ENCODE measurements at places on chromosomes 4 and X.
A peak's percentile ranks its signal among the peaks of the same experiment; 100 is the strongest.

DNA sequence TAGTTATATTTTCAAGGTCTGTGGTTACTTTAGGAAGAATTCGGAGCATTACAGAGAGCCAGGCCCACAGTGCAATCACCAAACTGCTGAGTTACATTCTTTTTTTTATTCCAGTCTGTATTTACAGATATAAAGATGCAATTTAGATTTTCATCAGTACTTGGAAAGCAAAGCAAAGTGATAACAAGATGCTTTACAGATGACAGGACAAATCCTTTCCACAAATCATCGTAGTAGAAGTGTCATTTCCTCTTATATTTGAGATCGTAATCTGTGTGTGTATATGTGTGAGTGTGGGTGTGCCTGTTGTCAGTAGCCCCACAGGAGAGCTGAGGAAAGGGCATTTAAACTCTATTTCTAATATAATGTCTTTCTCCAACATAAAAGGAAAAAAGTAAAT, 1893.7 kb downstream of the STIM2 start:
- DNase-seq: no peak

DNA sequence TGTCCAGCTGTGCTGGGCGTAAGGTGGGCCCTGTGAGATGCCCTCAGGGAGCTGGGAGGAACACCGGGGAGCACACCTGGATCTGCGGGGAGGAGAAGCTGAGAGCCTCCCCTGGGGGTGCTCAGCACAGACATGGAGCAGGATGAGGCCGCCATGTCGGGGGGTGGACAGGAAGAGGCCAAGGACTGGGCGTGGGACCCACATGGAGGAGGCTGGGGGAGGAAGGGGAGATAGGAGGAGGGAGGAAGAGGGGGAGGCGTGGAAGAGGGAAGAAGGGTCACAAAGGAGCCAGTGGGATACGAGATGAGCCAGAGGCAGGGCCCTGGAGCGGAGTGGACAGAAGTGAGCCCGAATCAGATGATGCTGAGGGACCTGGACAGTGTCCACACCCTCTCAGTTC, 66.3 kb downstream of the ZFYVE28 start:
- no peak for DNase-seq

GRCh38 chrX:42290608-42291007, 367.3 kb upstream of the CASK start:
- DNase-seq: peak; percentile 5

GRCh38 chr4:8732092-8732491, 139.5 kb downstream of the CPZ start:
- no peak for DNase-seq

DNA sequence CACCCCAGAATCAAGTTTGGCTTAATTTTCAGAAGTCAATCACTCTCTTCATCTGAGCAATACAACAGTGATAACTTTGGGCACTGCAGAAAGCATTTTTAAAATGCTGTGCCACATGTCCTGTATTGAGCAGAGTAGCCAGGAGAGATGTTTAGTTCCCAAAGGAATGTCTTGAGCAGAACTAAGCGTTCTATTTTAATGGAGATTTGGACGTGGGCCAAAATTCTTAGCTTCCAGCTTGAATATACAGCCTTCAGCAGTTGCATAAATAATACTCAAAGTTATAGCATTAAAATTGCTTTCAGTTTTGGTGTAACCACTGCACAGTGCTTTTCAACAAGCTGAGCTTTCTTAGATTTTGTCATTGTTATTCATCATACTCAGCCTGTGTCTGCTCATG, 679.2 kb downstream of the NLGN4X start:
- no peak for DNase-seq

DNA sequence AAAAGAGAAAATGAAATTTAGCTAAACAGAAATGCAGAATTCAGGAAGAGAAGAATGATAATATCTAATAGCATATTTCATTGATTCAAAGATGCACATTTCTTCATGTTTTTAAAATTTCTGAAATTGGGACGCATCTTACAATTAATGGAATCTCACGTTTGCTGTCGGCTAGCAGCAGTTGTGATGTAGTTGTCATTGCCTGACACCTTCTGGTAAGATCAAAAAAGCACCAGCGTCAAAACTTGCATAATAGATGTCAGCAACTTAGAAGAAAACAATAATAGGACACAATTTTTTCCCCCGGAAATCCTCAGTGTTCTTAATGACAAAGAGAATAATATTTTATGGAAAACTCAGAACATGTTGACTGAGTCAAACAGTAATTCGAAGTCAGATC, 29.8 kb upstream of the SLC7A3 start:
- no peak for DNase-seq

DNA sequence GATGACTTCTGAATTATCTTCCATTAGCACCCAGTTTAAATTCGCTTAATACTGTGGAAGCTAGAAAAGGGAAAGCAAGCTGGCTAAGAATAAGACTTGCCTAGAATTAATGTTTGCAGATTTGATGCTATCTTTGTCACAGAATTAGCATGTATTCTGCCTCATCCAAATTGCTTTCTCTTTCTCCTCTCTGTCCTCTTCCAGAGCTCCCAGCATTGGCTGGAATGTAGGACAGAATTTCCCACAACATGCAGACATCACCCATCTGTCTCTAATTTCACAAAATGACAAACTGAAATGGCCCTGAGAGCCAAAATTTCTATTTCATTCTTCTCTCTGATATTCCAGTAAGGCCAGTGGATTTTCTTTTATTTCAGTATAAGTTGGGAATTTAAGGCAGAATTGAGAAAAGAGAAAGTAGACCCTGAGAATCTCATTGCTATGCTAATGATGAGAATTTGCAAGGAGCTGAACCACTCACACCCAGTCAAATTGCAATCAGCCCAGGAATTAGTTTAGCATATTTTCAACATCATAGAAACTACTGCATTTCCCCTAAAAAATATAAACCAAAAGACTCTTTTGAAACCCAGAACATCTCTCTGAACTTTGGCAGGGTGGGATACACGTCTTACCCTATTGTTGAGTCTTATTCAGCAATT, 188.8 kb downstream of the RCHY1 start:
- DNase-seq: no peak

DNA sequence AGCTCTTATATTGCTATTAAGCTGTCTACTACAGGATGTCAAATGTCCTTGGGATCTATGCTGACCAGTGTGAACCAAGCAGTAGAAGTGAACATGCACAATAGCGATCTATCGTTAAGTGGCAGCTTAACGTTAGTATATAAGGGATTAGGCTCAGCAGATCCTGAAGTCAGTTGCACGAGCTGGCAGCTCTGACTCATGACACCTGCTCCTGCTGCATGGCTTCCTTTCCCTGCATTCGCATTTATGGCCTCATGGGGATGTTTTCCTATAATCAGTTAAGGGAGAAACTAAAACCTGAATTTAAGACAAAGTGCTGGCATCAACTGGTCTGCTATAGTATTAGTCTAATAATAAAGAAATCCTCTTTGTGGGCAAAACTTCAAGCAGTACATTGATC, 12.7 kb upstream of the MCUB start:
- DNase-seq: no peak

DNA sequence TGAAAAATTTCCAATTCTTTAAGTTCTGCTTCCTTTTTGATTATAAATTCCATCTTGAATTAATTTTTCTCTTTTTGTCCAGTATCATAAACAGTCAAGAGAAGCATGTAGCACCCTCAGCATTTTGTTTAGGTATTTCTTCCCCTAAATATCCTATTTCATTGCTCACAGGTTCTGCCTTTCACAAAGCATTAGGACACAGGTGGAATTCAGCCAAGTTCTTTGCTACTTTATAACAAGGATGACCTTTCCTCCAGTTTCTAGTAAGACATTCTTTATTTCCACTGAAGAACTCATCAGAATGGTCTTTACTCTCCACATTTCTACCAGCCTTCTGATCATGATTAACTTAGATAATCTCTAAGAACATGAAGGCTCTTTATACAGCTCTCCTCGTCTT, 7.4 kb downstream of the SLC9B1 start:
- DNase-seq: no peak

- no peak for DNase-seq
Measured at GRCh38 chr4:67785528-67785927, 31.3 kb upstream of the GNRHR start.

DNA sequence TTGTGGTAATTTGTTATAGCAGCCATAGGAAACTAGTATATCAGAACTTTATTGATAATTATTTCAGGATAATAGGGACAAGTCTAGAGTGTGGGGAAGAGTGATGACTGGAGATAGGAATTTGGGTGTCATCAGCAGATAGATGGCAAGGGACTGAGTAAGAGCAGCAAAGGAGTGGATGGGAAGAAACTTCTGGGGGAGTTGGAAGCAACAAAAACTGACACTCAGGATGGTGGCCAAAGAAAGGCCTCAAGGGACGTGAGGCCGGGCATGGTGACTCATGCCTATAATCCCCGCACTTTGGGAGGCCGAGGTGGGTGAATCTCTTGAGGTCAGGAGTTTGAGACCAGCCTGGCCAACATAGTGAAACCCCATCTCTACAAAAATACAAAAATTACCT, 9.1 kb upstream of the SLC25A5 start:
- no peak for DNase-seq

GRCh38 chr4:106624671-106625070, 256.1 kb upstream of the GIMD1 start:
- no peak for DNase-seq

DNA sequence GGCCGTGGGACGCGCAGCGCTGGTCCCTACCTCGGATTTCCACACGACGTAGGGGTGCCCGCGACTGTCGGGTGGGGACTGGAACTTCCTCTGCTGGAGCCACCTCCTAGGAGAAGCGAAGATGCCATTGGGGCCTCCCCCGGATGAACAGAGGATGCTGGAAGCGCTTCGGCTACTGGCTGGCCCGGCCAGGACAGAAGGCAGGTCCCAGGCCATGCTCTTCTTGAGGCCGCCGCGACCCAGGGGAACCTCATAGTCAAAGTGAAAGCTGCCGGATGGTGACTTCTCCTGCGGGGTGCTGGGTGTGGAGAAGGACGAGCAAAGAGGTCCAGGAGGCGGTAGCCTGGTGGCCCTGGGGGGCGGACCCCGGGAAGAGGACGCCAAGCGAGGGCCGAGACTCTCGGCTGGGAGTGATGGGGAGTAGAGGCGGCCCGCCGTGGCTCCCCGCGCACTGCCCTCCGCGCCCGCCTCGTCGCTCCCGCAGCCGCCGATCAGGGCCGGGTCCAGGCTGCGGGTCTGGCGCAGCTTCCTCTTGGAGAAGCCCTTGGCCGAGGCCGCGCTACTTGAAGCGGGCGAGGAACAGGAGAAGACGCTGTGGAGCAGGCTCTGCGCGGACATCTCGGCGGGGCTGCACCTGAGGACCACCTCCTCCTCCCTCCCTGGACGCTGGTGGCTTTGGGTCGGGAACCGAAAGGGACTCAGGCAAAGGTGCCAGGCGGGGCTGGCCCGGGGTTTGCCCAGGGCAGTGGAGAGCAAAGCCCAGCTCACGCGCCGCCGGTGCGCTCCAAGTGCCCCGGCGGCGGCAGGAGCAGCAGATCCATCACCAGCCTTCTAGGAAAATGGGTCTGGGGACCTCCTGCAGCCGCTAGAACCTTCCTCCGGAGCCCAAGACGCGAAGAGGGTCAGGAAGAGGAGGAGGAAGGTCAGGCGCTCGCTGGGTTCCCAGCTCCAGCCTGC, 1.2 kb downstream of the ARHGAP6 start:
- DNase-seq: no peak

DNA sequence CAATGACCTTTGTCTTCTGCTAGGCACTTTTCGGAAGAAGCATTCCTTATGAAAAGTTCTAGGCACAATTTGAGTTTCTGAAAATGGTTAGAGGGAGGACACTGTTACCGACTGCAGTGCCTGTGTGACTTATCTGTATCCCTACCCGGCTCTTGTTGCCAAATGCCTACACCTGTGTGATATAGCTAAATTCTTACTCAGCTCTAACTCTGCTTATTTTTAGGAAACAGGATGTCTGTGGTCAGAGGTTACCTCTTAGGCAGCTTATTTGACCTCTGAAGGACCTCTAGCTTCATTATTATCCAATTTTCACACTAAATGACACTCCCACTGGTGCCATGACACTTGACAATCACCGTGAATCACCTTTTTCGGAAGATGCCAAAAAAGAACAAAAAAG, 561.1 kb upstream of the SMIM31 start:
- DNase-seq: no peak

DNA sequence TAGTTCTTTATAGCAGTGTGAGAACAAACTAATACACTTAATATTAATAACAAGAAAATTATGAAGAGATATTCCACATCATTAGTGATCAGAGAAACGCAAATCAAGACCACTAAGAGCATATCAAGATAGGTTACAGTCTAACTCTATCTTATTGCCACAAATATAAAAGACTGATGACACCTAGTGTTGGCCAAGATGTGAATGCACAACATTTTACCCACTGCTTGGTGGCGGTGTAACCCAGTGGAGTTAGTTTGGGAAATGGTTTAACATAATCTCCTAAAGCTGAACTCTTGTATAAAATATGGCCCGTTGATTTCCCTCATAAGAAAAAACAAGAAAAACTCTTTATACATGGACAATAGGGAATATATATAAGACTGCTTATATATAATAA, 92.4 kb downstream of the SLITRK2 start:
- DNase-seq: no peak

- DNase-seq: no peak
Measured at GRCh38 chr4:52889778-52890520, 27.8 kb downstream of the RASL11B start.

- no peak for DNase-seq
Measured at GRCh38 chrX:55452833-55453124, 852 bp downstream of the MAGEH1 start.

DNA sequence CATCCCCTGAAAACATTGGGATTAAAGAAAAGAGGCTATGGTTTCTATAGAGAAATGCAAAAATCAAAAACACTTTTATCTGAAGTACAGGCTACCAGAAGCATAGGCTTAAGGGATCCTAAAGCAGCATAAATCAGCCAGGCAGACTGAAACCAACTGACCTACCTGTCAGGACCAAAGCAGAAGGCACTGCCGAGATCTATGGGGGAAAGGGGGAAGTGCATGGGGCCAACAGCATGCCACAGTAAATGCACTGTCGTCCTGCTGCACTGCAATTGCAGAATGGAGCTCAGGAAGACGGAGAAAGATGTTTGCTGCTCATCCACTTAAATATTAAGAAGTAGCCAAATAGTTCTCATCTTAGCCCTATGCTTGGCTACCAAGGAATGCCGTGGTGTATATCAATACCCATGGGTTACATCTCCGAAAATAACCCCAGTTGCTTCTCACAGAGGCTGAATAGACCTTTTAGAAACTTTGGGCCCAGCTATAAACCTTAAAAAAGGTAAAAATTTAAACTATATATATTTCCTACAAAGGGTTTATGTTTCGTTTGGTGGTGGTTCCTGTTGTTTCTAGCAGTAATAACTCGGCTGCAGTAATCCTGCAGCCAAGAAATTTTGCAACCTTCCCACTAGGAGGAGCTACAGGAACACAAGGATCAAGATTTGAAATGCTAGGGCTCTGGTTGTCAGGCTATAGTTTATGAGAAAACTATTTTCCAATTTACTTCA, 312.2 kb upstream of the DIAPH2 start:
- peak; percentile 17 for DNase-seq

Measured in HuH-7 (cell line).